ENCODE measurements at places on chromosomes 4 and X.

GRCh38 chr4:134215620-134216344, 14.2 kb upstream of the PABPC4L start:
- no peak for DNase-seq

GRCh38 chr4:101019941-101020401, 327.4 kb downstream of the PPP3CA start:
- DNase-seq, result no peak

- no peak for DNase-seq
These were observed 826.2 kb upstream of the TENM3 start for GRCh38 chr4:181416966-181417365.

DNA sequence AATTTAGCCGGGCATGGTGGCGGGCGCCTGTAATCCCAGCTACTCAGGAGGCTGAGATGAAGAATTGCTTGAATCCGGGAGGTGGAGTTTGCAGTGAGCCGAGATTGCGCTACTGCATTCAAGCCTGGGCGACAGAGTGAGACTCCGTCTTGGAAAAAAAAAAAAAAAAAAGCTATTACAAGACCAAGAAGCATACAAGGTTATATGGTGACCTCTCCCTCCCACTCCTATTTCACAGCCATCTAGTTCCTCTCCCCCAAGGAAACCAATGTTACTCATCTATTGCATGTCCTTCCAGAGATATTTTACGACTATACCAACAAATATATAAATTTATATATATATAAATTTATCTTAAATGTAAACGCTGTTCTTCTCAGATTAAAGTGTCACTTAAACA, 3.2 kb downstream of the SLC9A7 start:
- DNase-seq, result no peak

GRCh38 chrX:101813200-101813599, 118.6 kb downstream of the ZMAT1 start:
- no peak for DNase-seq

DNA sequence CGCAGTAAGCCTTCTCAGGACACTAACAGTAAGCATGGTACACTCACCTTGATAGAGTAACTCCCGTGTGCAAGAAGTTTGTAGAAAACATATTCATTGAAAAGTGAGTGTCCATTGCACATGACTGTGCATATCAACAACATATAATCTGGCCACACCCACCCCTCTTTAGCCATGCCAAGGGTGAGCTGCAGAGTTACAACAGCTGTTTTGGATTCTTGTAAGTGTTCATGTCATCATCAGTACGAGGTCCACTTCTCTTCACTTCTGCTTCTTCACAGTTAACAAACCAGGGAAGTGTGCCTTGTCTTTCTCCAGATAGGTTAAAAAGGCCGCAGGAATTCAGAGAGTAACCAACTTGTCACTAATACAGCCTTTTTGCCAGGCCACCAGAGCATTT, 116.6 kb downstream of the IRF2 start:
- DNase-seq, result no peak

DNA sequence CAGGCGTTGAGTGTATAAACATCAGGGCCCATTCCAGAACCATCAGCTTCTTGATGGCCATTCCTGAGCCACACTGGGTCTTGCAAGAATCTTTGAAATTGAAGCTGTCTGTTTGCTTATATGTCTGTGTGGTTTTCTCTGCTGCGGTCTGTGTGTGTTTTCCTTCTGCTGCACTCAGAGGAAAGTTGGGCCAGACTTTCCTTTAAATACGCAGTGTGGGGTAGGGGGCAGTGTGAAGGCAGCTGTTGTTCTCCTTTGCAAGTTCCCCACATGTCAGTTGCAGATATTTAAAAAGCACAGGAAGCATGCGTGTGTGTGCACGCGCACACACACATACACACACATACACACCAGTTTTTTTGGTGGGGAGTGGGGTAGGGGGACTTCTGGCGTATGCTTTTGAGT, 32.1 kb downstream of the CCKAR start:
- DNase-seq, result no peak

DNA sequence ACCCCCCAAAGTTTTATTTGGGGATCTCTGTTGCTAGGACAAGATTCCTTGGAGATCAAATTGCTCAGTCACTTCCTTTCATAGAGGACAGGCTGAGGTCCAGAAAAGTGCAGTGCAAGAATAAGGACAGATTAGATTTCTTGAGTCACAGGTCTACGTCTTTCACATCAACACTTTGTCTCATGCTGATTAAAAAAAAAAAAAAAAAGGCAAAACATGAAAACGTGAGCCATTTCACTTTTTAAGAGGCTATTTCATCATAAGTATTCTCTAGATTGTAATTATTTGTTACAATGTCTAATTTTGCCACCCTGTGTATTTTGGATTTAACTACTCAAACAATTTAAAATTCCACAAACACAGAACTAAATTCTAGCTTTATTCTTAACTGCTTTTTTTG, 647.0 kb downstream of the TRAM1L1 start:
- DNase-seq, result no peak

All from activated T-helper 9 cell treated with anti-CD3 and anti-CD28 coated beads, Interleukin-2, amount 50 U/mL, for 16 hours (primary cell).